Glutamatergic neuron (in vitro differentiated cells): ENCODE measurements at places on chromosomes 16 and 17. TPM values are rescaled to one million over a fixed set of nuclear protein-coding genes. Genes with fewer than 3 reads are reported as not detected.

- H3K27ac ChIP-seq, result no peak overlapping the region
- DNase-seq, result no peak
- H3K27me3 ChIP-seq, result peaks cover 8% of the 10 kb centered on the region
- no peaks in the 10 kb centered on the region for H3K36me3 ChIP-seq
- H3K4me1 ChIP-seq, result peaks cover 7% of the 10 kb centered on the region
These were observed 7.3 kb downstream of the HS3ST4 start for GRCh38 chr16:25699069-25699468.

- peak overlapping the region; percentile 80 for H3K4me3 ChIP-seq
- H3K27ac ChIP-seq, result peak overlapping the region; percentile 91
- peaks cover 4% of the 10 kb centered on the region for H3K36me3 ChIP-seq
- H3K27me3 ChIP-seq, result peaks cover 20% of the 10 kb centered on the region
- peaks cover 22% of the 10 kb centered on the region for H3K4me1 ChIP-seq
These were observed 68.8 kb downstream of the AMFR start for GRCh38 chr16:56356276-56357240.

HS3ST4 gene
- 1.1 TPM for total RNA-seq

KLHL36 gene
- 38.2 TPM for total RNA-seq

CPNE7 gene
- total RNA-seq, result 17.8 TPM

GRCh38 chr16:1635070-1635469 lies 22.9 kb downstream of the CRAMP1 start:
- no peak for DNase-seq
- H3K27ac ChIP-seq, result no peak overlapping the region
- no peak overlapping the region for H3K4me3 ChIP-seq
- H3K4me1 ChIP-seq, result peaks cover 2% of the 10 kb centered on the region
